GM23338 (cell line): ENCODE measurements at places on chromosomes 16 and 17.

- no peak for DNase-seq
Measured at GRCh38 chr17:77649717-77650211, 308.7 kb upstream of the TNRC6C start.

DNA sequence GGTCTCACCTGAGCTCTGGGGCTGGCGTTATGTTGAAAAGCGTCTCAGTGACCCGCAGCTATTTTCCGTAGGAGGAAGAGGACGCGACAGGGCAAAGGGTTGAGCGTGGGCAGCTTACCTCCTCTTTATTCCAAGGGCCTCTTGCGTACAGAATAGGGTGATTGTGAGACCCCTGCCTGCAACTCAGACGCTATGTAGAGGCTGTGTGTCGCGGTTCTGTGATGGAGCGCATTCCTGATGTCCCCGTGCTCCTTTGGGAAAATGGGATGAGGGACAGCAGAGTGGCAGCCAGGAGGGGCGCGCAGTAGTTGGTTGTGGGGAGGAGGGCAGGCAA is 531 bp upstream of the CDH8 start:
- DNase-seq, result peak; percentile 50

DNA sequence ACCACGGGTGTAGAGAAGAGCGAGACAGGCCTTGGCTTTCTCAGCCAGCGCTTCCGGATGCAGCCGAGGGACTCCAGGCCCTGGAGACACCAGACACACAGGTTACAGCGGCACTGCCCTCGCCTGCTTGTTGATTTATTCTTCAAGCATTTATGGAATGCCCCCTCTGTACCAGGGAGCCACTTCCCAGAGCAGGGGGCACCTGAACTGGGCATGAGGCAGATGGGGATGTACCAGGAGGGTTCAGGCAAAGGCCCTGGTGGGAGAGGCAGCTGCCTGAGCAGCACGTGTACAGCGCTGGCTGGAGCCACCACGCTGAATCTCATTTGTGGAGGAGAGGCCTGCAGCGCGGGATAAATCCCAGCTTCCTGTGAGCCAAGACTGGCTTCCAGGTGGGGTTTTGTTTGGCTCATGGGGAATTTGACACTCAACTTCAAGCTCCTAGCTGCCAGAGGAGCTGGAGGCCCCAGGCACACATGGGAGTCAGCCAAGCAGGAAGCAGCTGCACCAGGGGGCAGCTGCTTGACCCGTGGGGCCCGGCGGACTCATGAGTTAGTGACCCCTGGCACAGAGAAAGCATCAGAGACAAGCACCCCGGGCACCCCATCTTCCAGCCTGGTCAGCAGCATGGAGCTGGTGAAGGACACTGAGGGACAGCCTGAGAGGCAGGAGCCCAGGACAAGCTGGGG is 59.7 kb downstream of the IL21R start:
- DNase-seq, result no peak

DNA sequence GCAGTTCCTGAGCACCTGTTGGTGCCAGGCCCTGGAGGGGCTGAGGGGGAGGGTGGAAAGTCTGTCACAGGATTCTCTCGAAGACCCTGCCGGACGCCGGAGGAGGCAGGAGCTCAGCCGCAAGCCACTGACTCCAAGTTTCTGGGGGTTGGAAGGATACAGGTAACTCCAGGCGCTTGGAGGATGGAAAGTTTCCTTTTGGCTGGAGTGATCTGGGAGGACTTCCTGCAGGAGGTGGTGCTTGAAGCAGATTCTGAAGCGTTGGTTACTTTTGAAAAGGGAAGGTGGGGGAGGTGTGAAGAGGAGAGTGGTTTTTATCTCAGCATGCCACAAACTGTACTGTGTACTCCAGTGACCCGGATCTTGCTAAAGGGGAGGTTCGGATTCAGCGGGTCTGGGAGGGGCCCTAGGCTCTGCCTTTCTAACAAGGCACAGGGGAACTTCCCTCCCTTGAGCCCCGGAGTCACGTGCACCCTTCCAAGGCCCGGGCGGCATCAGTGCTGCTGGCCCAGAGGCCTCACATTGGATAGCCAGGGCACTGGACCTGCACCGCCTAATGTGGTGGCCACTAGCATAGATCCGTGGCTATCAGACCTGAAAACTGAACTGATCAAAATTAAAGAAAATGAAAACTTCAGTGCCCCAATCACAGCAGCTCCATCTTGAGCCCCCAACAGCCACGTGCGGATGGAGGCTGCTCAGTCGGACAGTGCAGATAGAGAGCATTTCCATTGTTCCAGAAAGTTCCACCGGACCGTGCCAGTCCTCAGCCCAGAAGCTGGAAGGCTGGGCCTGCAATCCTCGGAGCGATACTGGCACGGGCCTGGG is 42.2 kb upstream of the GSE1 start:
- no peak for DNase-seq

DNA sequence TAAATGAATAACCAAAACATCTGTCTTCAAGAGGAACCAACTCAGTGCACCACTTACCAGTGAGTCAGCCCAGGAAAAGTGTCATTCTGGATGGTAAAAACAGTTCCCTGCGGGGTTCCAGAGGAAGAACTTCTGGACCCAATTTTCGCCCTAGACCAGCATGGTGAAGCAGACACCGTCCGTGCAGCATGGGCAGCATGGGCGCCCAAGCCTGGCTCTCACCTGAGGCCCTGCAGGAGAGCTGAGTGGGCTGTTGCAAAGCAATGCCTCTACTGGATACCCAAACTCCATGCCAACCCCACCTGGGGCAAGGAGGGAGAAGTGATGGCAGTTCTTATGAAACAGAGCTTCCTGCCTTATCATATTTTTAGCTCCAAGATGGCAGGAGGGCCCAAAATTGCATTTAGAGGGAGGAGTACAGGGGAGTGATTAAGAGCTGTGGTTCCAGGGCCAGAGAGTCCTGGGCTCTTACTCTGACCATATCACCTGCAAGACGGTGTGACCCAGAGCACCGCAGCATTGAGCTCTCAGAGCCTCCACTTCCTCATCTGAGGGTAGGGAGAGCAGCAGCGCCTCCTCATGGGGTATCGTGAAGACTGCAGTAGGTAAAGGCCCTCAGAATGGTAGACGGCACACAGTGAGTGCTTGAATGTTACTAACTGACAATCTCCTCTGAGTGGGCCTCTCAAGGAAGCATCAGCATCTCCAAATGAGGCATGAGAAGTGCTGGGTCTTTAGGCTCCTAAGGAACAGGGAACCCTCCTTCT is 16.6 kb upstream of the INPP5K start:
- peak; percentile 81 for DNase-seq

GRCh38 chr17:37230633-37231032 is 145.2 kb upstream of the C17orf78 start:
- DNase-seq, result no peak

DNA sequence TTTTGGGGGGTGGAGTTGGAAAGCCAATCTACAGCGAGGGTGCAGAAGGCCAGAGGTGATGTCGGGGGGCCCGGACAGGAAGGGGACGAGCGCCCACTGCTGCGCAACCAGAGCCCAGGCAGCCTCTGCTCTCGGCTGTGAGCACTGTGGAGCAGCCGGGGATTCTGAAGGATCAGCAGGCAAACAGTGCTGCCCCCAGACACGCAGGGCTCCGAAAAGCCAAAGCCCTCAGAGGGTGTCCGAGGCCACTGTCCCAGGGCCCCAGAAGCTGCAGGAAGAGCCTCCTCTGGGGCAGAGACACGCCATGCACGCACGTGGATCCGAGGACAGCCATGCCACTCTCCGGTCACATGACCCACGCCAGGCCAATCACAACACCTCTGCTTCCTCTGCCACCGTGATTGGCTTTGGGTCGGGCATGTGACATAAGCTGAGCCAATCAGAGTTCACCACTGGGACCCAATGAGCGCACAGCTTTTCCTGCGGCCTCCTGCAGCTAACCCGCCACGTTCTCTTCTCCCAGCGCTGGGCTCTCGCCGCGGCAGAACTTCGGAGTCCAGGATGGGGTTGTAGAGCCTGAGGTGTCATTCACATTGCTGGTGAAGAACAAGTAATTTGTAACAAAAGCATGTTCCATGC is 40.7 kb downstream of the ACTG1 start:
- DNase-seq, result peak; percentile 72

GRCh38 chr16:88747588-88748301 is 37.3 kb downstream of the PIEZO1 start:
- peak; percentile 83 for DNase-seq

DNA sequence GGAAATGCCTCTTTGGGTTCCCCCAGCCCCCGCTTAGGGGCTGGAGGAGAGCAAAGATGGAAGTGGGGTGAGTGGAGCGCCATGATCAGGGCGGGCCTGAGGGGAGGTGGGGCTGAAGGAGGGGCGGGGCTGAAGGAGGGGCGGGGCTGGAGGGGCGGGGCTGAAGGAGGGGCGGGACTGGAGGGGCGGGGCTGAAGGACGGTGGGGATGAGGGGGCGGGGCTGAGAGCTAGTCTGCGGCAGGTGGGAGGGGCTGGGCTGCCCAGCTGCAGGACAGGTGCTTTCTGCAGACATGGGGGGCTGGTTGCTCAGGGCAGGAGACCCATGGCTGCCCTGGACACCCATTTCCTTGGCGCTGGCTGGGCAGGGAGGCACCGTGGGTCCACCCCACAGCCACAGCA is 39.1 kb upstream of the PABPN1L start:
- DNase-seq, result peak; percentile 81

- peak; percentile 79 for DNase-seq
Measured at GRCh38 chr17:58249270-58250133, 11.1 kb downstream of the LPO start.

GRCh38 chr17:76240461-76241203 is at the start of gene RNF157:
TSS of gene RNF157 (minus strand) at chr17:76240493. CDS start at chr17:76240240, 253 bp downstream.
- peak; percentile 89 for DNase-seq

GRCh38 chr16:74773446-74774222 is 986 bp downstream of the FA2H start:
- DNase-seq, result no peak

- DNase-seq, result no peak
Measured at GRCh38 chr16:55585631-55586030, 19.1 kb downstream of the CAPNS2 start.

- DNase-seq, result no peak
Measured at GRCh38 chr16:85257483-85257882, 145.2 kb upstream of the CIBAR2 start.

DNA sequence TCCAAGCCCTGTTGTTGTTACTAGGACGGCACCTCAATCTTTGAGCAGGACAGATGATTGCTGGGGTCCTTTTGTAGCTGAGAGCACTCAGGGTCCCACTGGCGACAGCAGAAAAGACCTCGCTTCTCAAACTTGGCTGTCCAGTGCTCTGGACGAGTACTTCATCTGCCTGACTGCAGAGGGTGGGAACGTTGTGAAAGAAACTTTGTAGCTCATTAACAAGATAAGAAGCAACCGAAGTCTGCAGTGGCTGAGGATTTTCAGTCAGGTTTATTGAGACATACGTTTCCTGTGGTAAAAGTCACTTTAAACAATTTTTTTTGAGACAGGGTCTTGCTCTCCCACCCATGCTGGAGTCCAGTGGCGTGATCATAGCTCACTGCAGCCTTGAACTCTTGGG is 191.7 kb downstream of the PRKCB start:
- DNase-seq, result no peak

DNA sequence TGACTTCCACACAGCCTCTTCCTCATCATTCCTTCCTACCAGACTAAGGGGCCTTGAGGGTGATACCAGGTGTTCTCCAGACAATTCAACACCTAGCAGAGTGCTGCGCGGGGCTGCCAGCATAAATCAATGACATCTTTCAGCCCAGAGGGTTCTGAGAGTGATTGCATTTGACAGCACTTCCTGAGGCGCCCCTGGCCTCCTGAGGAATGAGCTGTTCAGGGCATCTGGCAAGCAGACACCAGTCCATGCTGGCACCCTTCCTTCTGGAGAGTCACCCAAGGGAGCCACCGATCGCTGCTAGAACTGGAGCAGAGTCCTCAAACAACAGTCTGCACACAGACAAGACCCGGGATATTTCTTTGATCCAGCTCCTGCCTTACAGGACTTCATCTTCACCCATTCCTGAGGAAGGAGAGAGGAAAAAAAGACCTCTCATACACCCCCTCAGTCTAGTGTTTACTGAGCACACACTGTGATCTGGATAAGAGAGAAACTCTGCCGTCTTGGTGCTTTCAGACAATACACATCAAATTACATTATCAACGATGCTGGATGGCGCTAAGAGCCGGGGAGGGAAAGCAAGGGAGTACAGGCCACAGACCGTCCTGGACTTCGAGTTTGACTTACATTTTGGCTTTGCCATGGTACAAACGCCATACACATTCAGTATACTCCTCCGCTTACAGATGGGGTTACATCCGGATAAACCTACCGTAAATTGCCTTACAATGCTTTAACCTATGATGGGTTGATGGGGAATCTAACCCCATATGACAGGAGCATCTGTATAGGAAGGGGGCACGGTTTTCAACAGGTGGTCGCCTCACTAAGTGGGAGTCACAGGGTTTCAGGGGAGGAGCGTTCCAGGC is 23.0 kb downstream of the NPTX1 start:
- no peak for DNase-seq

DNA sequence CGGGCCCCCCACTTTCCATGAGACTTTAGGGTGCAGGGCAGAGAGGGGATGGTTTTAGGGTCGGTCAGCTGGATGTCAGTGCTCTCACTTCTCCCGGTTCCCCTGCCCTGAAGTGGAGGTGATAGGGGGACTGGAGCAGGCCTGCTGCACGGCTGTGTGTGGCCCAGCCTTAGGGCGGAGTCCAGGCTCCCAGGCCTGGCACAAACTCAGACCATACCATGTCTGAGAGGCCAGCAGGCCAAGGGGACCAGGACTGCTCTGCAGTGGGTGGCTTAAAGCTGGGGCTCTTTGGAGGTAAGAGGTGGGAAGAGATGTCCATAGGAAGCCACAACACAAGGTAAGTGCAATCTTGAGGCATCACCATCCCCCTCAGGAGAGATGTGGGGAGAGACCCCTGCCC is 8.3 kb downstream of the TFAP4 start:
- DNase-seq, result no peak

DNA sequence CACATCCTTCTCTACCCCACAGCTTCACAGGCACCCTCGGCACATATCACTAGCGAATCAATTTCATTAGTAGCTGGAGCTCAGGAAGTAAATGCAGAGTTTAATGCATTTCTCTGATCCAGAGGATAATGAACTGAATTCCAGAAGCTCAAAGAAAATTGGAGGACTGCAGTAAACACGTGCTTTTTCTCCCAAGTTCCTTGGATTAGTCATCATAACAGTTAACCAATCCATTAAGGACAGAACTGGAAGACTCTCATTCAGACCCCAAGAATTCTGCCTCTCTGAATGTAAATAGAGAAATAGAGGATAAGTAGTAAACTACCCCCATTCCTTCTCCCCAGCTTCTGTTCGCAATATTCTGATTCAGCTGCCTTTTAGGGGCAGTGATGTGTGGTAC is 40.7 kb downstream of the DUSP14 start:
- no peak for DNase-seq

- DNase-seq, result no peak
Measured at GRCh38 chr16:57529391-57530103, 6.8 kb downstream of the CCDC102A start.

DNA sequence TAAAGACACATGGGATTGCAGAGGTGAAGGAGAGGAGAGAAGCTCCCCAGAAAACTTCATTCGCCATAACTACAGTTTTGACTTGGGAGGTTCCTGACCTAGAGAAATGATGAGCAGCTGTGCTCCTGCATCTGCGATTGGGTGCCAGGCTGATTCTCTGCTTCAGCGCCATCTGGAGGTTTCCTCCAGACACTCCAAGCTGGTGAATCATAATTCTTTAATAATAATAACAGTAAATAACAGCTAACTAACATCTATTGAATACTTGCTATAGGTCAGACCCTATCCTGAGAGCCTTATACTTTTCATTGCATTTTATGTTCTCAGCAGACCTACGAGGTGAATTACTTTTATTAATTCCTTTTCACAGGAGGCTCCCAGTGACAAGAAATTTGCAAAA is 575.8 kb downstream of the TOX3 start:
- DNase-seq, result peak; percentile 72
